Right atrium auricular region (tissue), 2 donors: ENCODE measurements at places on chromosomes 1 and 21. TPM values are rescaled to one million over a fixed set of nuclear protein-coding genes. Genes with fewer than 3 reads are reported as not detected.

The SYT11 gene
- total RNA-seq: 21.5 TPM

The GIPC2 gene
- 2.3 TPM for total RNA-seq

DNA sequence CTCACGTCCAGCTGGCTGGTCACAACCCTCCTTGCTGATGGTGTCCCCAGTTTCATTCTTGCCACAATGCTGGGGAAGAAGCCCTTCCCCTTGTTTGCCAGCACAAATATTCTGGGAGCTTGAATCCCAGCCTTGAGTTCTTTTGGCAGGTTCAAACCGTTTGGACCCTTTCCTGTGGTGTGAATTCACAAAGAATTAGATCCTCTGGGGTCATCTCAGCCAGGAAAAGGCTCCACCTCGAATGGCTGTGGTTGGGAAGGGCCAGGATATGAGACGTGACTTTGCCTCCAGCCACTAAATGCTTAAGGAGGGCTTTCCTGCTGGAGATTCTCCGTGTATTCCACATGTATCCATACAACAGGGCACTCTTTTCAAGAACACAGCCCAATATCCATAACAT is 66.9 kb downstream of the MRPL37 start:
- no peak for DNase-seq
- no peaks in the 10 kb centered on the region for H3K4me1 ChIP-seq
- H3K27ac ChIP-seq: no peak overlapping the region
- no peak overlapping the region for H3K4me3 ChIP-seq
- no peaks in the 10 kb centered on the region for H3K27me3 ChIP-seq

The GUCA2B gene
- total RNA-seq: not detected

- no peak overlapping the region for H3K4me3 ChIP-seq
- H3K4me1 ChIP-seq: no peaks in the 10 kb centered on the region
- DNase-seq: no peak
- no peaks in the 10 kb centered on the region for H3K36me3 ChIP-seq
- no peaks in the 10 kb centered on the region for H3K27me3 ChIP-seq
- no peak overlapping the region for H3K27ac ChIP-seq
These were observed 51.6 kb downstream of the RNF187 start for GRCh38 chr1:228538831-228539230.

GRCh38 chr1:2934642-2935081 is 86.6 kb upstream of the ACTRT2 start:
- no peak for DNase-seq
- H3K4me3 ChIP-seq: no peak overlapping the region
- H3K36me3 ChIP-seq: no peaks in the 10 kb centered on the region
- no peaks in the 10 kb centered on the region for H3K27me3 ChIP-seq
- no peaks in the 10 kb centered on the region for H3K4me1 ChIP-seq
- no peak overlapping the region for H3K27ac ChIP-seq

DNA sequence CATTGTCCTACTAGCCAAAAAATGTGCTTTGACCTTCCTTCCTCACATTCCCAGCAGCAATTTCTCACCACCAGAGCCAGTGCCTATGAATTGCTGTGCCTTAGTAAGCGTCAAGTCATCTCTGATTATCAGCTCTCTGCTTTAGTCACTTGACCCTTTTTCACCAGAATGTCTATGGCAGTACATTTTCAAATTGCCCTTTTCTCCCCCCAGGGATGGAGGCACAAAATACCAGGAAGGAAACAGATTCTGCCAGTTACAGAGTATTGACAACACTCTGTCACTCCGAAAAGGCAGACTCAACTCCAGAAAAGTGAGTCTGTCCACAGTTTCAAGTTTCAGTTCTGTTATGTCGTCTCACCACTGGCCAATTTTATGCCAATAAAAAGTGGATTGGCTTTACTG is 167.4 kb downstream of the TNFSF18 start:
- H3K4me1 ChIP-seq: no peaks in the 10 kb centered on the region
- no peak overlapping the region for H3K4me3 ChIP-seq
- H3K27me3 ChIP-seq: no peaks in the 10 kb centered on the region
- DNase-seq: no peak
- no peak overlapping the region for H3K27ac ChIP-seq

DNA sequence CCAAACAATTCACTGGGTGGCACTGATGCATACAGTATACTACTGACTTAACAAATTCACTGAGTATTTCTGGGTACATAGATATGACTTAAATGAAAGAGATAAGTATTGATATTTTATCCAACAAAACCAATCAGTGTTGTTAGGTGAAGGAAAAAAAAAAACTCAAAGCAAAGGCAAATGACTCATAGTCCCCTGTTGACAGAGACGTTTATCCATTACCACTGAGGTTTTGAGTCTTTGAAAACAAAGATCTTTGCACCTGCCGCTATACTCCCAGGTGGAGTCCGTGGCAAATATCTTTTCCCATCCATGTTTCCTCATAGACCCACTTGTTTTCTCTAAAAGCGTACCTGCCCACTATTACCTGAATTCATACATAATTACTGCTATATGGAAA is 18.4 kb downstream of the DYNLT5 start:
- H3K36me3 ChIP-seq: no peaks in the 10 kb centered on the region
- no peaks in the 10 kb centered on the region for H3K4me1 ChIP-seq
- H3K27me3 ChIP-seq: no peaks in the 10 kb centered on the region
- H3K4me3 ChIP-seq: no peak overlapping the region
- DNase-seq: no peak

The PROK1 gene
- 1.0 TPM for total RNA-seq

The CCDC181 gene
- total RNA-seq: 1.9 TPM

GRCh38 chr1:110060034-110060661 is 10.3 kb downstream of the ALX3 start:
- H3K27me3 ChIP-seq: no peaks in the 10 kb centered on the region
- H3K27ac ChIP-seq: no peak overlapping the region
- H3K36me3 ChIP-seq: peaks cover 35% of the 10 kb centered on the region
- H3K4me1 ChIP-seq: peaks cover 8% of the 10 kb centered on the region
- H3K4me3 ChIP-seq: no peak overlapping the region
